ENCODE measurements at places on chromosomes 2 and 18. TPM values are rescaled to one million over a fixed set of nuclear protein-coding genes. Genes with fewer than 3 reads are reported as not detected.
A peak's percentile ranks its signal among the peaks of the same experiment; 100 is the strongest.

ZNF385B gene
- total RNA-seq = 2.2 TPM

SLC23A3 gene
- total RNA-seq = 0.30 TPM

NEU4 gene
- 0.12 TPM for total RNA-seq

TSPYL6 gene
- not detected for total RNA-seq

RNF144A gene
- 15.6 TPM for total RNA-seq

REG3G gene
- total RNA-seq = not detected

GDF7 gene
- total RNA-seq = 0.52 TPM

GRCh38 chr2:176729706-176730569, 460.7 kb downstream of the MTX2 start:
- no peaks in the 10 kb centered on the region for H3K27me3 ChIP-seq
- H3K36me3 ChIP-seq = no peaks in the 10 kb centered on the region
- no peak overlapping the region for H3K27ac ChIP-seq
- DNase-seq = peak; percentile 71
- H3K4me1 ChIP-seq = peaks cover 9% of the 10 kb centered on the region

DNA sequence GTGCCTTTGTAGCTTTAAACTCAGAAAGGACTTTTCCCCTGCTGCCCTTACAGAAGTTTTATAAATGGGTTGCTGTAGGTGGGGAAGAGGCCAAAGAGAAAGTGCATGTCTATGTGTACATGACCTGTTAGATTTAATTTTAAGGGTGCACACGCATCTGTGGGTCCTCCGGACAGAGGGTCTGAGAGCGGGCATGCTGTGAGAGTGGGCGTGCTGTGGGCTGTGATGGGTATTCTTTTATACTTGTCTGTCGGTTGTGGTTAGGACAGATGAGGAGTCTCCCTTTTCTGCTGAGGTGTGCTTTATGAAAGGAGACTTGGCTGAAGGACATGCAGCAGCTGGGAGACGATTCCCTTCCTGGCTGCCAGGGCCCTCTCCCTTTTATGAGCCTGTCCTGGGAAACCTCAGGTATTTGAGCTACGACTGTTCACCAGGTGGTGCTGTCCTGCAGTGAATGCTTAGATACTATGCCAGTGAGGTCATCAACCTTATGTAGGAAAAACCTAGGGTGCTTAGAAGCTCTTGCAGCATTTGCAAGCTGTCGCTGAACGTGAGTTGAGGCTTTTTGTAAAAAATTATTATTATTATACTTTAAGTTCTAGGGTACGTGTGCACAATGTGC, 67.5 kb downstream of the TANC1 start:
- H3K27me3 ChIP-seq = no peaks in the 10 kb centered on the region
- no peak overlapping the region for H3K4me3 ChIP-seq
- H3K4me1 ChIP-seq = peaks cover 62% of the 10 kb centered on the region

- no peaks in the 10 kb centered on the region for H3K36me3 ChIP-seq
- H3K4me1 ChIP-seq = no peaks in the 10 kb centered on the region
- no peaks in the 10 kb centered on the region for H3K27me3 ChIP-seq
- no peak for DNase-seq
Observed at GRCh38 chr2:198715302-198715835, 742.4 kb downstream of the SATB2 start.

GRCh38 chr2:166673986-166674385, 179.9 kb upstream of the SCN7A start:
- no peak overlapping the region for H3K27ac ChIP-seq
- no peaks in the 10 kb centered on the region for H3K27me3 ChIP-seq
- no peaks in the 10 kb centered on the region for H3K36me3 ChIP-seq
- no peak for DNase-seq
- no peaks in the 10 kb centered on the region for H3K4me1 ChIP-seq
- H3K4me3 ChIP-seq = no peak overlapping the region

GRCh38 chr2:128269990-128270671, 48.5 kb downstream of the HS6ST1 start:
- no peaks in the 10 kb centered on the region for H3K27me3 ChIP-seq
- H3K4me3 ChIP-seq = no peak overlapping the region

DNA sequence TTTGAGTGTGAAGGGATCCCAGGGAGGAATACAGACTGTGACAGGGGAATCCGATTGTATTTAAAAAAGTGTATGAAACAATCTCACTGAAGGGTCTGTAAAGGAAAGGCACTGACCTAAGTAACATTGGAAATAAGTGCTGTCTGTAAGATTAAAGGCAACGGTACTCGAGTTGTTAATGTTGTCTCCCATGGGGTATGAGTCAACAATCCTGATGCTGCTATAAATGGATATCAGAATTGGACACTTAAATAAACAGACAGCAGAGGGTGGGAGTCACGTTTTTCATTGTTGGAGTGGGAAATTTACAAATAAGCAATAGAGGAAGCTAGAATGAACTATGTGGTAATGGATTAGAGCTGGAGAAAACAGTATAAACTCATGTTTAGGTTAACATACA, 452.4 kb upstream of the RGPD4 start:
- H3K27me3 ChIP-seq = no peaks in the 10 kb centered on the region
- no peaks in the 10 kb centered on the region for H3K36me3 ChIP-seq
- DNase-seq = no peak
- H3K4me3 ChIP-seq = no peak overlapping the region
- H3K27ac ChIP-seq = no peak overlapping the region

GRCh38 chr2:150781142-150781541, 293.7 kb upstream of the RND3 start:
- no peak for DNase-seq
- H3K4me3 ChIP-seq = no peak overlapping the region
- H3K36me3 ChIP-seq = no peaks in the 10 kb centered on the region
- peaks cover 4% of the 10 kb centered on the region for H3K4me1 ChIP-seq
- no peak overlapping the region for H3K27ac ChIP-seq

- H3K4me1 ChIP-seq = peaks cover 9% of the 10 kb centered on the region
- no peaks in the 10 kb centered on the region for H3K27me3 ChIP-seq
- no peak overlapping the region for H3K4me3 ChIP-seq
Observed at GRCh38 chr2:28326881-28327505, 65.7 kb upstream of the FOSL2 start.

DNA sequence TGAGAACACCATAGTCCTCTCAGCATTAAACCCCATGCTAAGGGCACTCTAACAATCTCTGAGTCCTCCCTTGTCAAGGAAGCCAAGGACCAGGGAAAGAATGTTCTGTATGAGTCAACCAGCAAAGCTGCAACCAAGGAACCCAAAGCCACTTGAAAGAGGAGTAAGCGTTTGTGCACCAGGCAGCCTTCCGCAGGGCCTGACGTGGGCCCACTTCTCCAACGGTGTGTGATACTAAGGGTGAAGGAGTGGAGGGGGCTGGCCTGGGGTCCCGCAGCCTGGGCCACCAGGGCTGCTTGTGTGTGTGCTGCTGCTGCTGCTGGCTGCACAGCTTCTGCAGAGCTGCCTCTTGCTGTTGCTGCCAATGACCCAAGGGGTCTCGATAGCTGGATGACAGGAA, 30.1 kb upstream of the GALNT14 start:
- H3K27ac ChIP-seq = no peak overlapping the region
- peaks cover 2% of the 10 kb centered on the region for H3K27me3 ChIP-seq
- no peaks in the 10 kb centered on the region for H3K36me3 ChIP-seq
- no peak overlapping the region for H3K4me3 ChIP-seq

- H3K4me1 ChIP-seq = no peaks in the 10 kb centered on the region
- no peak overlapping the region for H3K27ac ChIP-seq
Observed at GRCh38 chr18:63405986-63406385, 16.3 kb downstream of the VPS4B start.

DNA sequence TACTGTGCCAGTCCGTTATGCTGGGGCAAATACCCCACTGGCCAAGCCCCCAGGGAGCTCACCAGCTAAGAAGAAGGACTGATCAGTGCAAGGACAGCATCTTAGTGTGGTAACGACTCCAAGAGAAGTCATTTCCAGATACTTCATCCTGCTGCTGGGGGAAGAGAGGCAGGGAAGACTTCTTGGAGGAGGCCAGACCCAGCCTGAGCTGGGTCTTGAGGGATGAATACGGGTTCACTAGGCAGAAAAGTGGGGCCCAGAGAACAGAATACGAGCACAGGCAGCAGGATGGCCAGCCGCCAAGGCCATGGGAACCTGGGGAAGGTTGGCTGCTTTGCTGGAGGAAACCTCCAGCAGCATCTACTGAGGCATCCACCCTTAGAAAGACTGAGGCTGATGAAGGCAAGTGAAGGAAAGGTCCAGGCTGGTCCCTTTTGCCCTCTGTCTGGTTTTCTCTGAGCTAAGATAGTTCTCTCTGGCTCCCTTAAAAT, 84.1 kb downstream of the GLI2 start:
- H3K27me3 ChIP-seq = no peaks in the 10 kb centered on the region
- H3K27ac ChIP-seq = peak overlapping the region; percentile 41
- peaks cover 12% of the 10 kb centered on the region for H3K4me1 ChIP-seq
- no peak overlapping the region for H3K4me3 ChIP-seq
- H3K36me3 ChIP-seq = no peaks in the 10 kb centered on the region

DNA sequence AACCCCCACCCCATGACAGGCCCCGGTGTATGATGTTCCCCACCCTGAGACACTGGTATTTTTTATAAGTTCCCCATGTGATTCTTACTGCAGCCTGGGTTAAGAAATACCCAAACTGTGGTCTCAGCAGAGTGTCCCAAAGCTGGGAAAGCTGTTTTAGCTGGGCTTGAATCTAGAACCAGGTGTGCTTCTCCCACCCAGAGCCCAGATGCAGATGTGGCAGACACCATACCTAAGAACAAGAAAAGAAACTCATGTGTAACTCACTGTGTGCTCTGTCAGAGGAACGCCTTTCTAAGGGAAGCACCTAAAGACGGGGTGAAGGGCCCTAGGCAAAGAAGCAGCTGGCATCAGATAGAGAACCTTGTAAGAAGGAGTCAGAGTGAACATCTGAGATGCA, 23.9 kb downstream of the DOK1 start:
- no peaks in the 10 kb centered on the region for H3K27me3 ChIP-seq
- DNase-seq = no peak
- H3K27ac ChIP-seq = no peak overlapping the region

GRCh38 chr18:23415515-23415914, 37.6 kb upstream of the RIOK3 start:
- H3K4me3 ChIP-seq = no peak overlapping the region
- peaks cover 11% of the 10 kb centered on the region for H3K4me1 ChIP-seq
- no peaks in the 10 kb centered on the region for H3K36me3 ChIP-seq

GRCh38 chr2:180944372-180944771, 36.0 kb upstream of the UBE2E3 start:
- H3K4me3 ChIP-seq = no peak overlapping the region
- H3K36me3 ChIP-seq = no peaks in the 10 kb centered on the region
- H3K4me1 ChIP-seq = no peaks in the 10 kb centered on the region
- DNase-seq = no peak
- H3K27me3 ChIP-seq = no peaks in the 10 kb centered on the region
- H3K27ac ChIP-seq = no peak overlapping the region

DNA sequence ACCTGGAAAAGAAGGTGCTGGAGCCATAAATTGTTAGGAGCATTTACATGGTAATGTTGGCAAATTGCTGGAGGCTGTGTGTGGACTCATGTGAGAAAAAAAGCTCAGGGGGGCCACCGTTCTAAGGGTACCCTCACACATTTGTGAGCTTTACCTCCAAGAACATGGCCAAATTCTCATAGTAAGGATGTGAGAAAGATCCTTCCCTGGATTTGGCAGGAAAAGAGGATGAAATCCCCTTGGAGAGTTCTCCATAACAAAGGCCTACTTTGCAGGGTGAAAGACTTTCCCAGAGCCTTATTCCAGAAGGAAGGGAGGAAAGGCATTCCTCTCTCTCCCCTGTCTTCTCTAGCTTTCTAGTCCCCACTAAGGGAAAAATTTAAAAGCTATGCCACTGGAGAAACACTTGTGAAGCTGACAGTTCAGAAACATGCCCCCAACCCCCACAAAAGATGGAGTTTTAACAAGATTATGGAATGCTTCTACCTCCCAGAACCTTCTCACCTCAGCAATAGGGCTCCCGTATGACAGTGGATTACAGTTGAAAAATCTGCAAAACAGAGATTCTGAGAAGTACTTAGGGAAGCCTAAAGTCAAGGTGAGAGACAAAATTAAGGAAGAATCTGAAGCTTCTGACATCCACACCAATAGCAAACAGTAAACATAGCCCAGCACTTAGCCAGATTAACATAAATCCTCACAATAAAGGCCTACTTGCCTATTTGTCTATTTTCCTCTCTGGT, 20.2 kb upstream of the ERMN start:
- no peaks in the 10 kb centered on the region for H3K27me3 ChIP-seq
- no peaks in the 10 kb centered on the region for H3K36me3 ChIP-seq
- no peak for DNase-seq

GRCh38 chr2:222548992-222549391, 106.9 kb downstream of the FARSB start:
- H3K36me3 ChIP-seq = no peaks in the 10 kb centered on the region
- DNase-seq = no peak
- no peak overlapping the region for H3K4me3 ChIP-seq
- no peaks in the 10 kb centered on the region for H3K4me1 ChIP-seq
- no peak overlapping the region for H3K27ac ChIP-seq

- H3K27ac ChIP-seq = no peak overlapping the region
- H3K27me3 ChIP-seq = no peaks in the 10 kb centered on the region
- H3K4me1 ChIP-seq = no peaks in the 10 kb centered on the region
- DNase-seq = no peak
- peaks cover 100% of the 10 kb centered on the region for H3K36me3 ChIP-seq
Observed at GRCh38 chr2:11213090-11213638, 57.9 kb downstream of the SLC66A3 start.

GRCh38 chr2:158095269-158095668, 6.4 kb upstream of the UPP2 start:
- DNase-seq = no peak
- H3K4me1 ChIP-seq = no peaks in the 10 kb centered on the region
- no peaks in the 10 kb centered on the region for H3K27me3 ChIP-seq
- no peaks in the 10 kb centered on the region for H3K36me3 ChIP-seq
- H3K27ac ChIP-seq = no peak overlapping the region

DNA sequence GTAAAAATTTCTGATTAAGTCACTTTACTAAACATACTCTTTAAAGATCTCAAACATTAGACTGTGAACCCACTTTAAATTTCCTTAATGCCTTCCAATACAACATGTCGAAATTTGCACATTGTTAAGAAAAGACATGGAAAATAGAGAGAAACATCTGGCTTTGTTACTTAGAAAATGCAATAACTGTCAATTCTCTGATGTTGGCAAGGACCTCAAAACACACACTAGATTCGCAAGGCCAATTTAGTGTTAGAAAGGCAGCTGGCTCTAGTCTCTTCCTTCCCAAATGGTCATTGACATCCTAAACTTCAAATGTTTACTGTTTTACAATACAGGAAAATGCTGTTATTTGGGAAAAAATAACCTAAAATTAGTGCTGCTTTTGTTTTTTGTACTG, 110.6 kb downstream of the UPP2 start:
- H3K27ac ChIP-seq = no peak overlapping the region
- no peak for DNase-seq
- no peaks in the 10 kb centered on the region for H3K36me3 ChIP-seq
- H3K27me3 ChIP-seq = no peaks in the 10 kb centered on the region
- no peak overlapping the region for H3K4me3 ChIP-seq
- H3K4me1 ChIP-seq = no peaks in the 10 kb centered on the region

- H3K4me1 ChIP-seq = no peaks in the 10 kb centered on the region
- H3K4me3 ChIP-seq = no peak overlapping the region
- no peaks in the 10 kb centered on the region for H3K36me3 ChIP-seq
- DNase-seq = no peak
Observed at GRCh38 chr18:46196627-46197243, 92.5 kb downstream of the HAUS1 start.

- no peak overlapping the region for H3K4me3 ChIP-seq
- peak overlapping the region; percentile 63 for H3K27ac ChIP-seq
- H3K27me3 ChIP-seq = no peaks in the 10 kb centered on the region
- DNase-seq = no peak
- H3K36me3 ChIP-seq = no peaks in the 10 kb centered on the region
Observed at GRCh38 chr2:191295088-191295487, 49.9 kb downstream of the MYO1B start.

GRCh38 chr2:64478502-64479230, 24.7 kb downstream of the LGALSL start:
- H3K4me1 ChIP-seq = no peaks in the 10 kb centered on the region
- DNase-seq = no peak
- no peak overlapping the region for H3K4me3 ChIP-seq
- H3K27me3 ChIP-seq = no peaks in the 10 kb centered on the region
- no peak overlapping the region for H3K27ac ChIP-seq

Measured in heart right ventricle (tissue), 16 donors.